ENCODE measurements at places on chromosomes 6 and 20.

GRCh38 chr6:81126150-81126549 lies 626.3 kb downstream of the TENT5A start:
- DNase-seq, result no peak

DNA sequence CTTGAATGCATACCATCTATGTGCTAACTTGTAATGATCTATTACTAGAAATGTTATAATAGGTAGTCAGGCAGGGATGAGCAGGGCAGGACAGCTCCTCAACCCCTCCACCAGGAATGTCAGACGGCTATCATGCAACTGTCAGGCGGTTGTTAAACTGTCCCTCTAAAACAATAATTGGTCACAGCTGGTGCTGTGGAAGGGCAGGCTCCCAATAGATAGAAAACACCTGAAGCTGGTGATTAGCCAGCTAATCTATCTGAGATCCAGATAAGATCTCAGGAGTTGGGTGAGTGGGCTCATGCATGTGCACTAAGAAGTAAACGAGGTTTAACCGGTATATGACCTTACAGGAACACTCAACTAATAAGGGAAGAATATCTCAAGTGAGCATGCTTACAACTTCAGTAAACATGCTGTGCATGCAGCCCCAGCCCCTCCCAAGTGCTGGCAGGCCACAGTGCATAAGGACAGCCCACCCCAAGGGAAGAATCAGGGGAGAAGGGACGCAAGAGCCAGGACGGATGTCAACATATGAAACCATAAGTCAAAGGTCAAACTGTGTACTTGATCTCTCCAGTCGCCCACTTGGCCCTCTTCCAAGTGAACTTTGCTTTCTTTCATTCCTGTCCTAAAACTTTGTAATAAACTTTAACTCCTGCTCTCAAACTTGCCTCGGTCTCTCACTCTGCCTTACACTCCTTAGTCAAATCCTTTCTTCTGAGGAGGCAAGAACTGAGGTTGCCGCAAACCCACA lies 566.2 kb upstream of the NRSN1 start:
- DNase-seq, result no peak

DNA sequence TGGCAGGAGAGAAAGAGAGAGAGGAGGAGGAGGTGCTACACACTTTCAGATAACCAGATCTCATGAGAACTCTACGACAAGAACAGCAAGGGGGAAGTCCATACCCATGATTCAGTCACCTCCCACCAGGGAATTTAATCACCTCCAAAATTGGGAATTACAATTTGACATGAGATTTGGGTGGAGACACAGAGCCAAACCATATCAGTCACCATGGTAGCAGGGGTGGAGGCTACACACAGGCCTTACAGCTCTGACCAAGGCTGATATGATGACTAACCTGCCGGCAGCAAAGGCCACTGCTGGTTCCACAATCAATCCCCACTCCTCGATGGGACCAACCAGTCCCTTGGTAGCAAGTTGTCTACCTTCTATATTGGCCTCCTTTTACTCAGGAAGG lies 13.6 kb upstream of the RBM24 start:
- DNase-seq, result no peak

DNA sequence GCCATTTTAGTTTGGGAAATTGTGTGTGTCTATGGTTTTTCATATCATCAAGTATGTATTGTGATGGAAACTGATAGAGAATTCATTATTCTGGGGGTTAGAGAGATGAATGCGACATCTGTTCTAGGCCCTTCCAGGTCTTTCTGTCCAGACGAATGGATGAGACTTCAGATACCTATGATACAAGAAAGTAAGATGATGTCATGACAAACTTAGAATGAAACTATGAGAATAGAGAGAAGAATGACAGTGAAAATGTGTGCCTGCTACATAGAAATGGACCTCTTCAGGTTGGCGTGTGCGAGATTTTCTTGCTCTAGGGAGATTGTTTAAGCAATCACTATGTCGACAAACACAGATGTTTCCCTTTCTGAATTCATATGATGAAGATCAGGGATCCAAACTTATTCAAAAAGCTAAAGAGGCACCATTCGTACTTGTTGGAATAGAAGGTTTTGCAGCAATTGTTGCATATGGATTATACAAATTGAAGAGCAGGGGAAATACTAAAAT lies 76.1 kb downstream of the SCAND1 start:
- peak; percentile 20 for DNase-seq

GRCh38 chr6:151082079-151082478 lies 157.7 kb upstream of the AKAP12 start:
- peak; percentile 78 for DNase-seq

GRCh38 chr6:31366693-31367470 lies 9.9 kb upstream of the HLA-B start:
- peak; percentile 80 for DNase-seq

DNA sequence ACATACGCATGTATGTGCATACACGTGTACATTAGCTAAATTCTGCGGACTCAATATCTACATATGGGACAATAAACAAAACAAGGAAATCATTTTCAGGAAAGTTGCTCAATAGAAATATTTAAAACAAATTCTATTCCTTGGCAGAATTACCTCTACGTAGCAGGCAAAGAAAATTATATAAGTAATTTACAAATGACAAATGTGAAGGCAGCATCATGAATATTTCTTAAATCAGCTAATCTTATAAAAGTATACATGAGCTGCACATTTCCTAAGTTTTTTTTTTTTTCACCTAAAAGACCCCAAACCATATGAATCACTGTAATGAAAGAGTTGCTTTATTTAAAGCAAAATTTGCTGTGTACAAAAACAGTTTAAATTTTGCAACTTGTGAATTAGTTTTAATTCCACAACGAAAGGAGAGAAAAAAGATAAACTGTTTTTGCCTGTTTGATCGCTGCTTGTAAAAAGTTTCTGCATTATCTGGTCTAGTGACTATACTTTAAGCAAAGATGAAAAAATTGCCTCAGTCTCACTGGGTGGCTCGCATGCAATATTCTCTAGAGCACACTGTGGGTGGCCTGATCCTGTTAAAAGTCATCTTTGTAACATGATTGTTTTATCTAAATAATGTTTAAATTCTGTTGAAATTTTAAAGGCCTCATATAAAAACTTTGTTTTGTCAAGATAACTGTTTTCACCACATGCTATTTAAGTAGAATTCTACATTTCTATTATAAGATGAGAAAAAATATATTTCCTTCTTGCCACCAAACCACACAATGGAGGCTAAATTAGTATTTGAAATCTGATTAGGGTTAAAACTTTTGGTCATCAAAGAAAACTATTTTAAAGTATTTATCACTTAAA lies 57.1 kb downstream of the HUS1B start:
- DNase-seq, result no peak

GRCh38 chr6:132261354-132261753 lies 139.9 kb downstream of the MOXD1 start:
- peak; percentile 81 for DNase-seq

GRCh38 chr20:14451458-14451857 lies 114.0 kb upstream of the FLRT3 start:
- no peak for DNase-seq

GRCh38 chr20:25848222-25848621 lies 151.6 kb upstream of the ZNF337 start:
- DNase-seq, result no peak

DNA sequence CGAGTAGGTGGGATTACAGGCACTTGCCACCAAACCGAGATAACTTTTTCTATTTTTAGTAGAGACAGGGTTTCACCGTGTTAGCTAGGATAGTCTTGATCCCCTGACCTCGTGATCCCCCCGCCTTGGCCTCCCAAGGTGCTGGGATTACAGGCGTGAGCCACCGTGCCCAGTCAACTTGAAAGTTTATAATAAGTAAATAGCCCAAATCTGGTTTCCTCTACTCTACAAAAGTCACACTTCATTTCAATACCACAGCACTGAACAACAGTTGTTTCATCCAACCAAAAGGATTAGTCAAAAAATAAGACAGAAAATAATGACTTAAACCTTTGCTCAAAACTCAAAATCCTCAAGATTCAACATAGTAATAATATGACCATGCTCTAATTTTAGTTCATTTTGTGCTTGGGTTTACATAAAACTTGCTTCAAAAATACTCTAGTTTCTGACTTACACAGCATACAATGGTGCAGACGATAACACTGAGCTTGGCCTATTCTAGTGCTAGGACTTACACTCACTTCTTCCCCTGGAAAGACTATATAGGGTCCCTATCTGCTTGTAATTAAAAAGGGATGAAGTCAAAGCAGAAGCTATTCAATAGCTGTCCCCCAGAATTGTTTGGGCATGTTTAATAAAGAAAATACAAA lies 56.7 kb downstream of the NT5E start:
- DNase-seq, result no peak

- no peak for DNase-seq
These were observed 137.0 kb upstream of the TENT5A start for GRCh38 chr6:81889377-81890053.

DNA sequence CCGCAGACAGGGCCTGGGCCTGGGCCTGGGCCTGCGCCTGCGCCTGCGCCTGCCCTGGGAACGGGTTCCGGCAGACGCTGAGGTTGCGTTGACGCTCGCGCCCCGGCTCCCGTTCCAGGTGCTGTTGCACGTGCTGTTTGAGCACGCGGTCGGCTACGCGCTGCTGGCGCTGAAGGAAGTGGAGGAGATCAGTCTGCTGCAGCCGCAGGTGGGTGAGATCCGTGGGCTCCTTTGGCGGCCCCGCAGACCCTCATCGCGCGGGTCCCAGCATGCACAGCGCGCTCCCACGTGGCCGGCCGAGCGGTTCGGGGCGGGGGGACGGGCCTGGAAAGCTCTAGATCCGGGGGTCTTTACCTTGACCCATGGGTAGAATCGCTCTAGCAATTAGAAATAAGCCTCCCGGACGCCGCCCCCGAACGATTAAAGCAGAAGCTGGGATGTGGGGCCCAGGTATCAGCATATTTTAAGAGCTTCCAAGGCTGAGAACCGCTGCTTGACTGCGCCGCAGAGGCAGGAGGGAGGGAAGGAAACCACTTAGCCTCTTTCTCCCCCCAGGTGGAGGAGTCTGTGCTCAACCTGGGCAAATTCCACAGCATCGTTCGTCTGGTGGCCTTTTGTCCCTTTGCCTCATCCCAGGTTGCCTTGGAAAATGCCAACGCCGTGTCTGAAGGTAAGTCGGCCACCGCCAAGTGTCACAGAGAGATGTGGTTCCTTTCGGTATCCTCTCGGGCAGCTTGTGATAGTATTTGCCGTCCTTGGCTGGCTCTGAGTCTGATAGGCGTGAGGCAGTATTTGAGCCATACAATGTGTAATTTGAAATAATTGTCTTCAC lies 508 bp downstream of the NOP56 start:
- peak; percentile 8 for DNase-seq

GRCh38 chr6:144364208-144364720 lies 79.1 kb downstream of the UTRN start:
- DNase-seq, result no peak

DNA sequence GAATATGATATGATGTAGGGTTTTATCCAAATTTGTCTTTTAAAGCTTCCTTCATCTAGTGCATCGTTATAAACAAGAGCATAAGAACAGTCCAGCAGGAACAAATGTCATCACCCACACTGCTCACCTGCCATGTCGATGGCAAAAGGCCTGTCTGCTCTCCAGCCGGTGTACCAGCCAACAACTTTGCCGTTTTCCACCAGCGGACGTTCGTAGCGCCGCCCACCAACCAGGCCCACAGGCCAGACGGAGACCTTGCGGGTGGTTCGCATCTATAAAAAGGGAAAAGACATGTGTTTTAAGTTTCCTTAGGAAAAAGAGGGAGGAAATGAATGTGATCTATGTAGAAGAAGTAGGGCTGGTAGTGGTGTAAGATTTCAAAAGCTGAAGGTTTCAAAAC lies 62.9 kb downstream of the B3GAT2 start:
- no peak for DNase-seq

DNA sequence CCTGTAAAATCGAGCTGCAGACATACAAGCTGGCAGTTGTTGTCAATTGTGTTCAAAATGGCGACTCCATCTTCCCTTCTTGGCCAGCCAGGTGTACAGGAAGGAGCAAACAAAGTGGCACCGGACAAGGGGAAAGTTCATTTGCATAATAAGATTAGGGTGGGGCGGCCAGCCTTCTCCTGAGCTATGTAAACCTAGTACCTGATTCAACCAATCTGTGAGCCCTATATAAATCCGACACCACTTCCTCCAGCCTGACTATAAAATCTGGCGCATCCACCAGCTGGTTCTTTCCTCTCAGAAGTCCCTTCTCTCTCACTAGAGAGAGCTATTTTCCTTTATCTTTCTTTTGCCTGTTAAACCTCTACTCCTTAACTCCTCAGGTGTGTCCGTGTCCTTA lies 8.1 kb upstream of the HBS1L start:
- no peak for DNase-seq

DNA sequence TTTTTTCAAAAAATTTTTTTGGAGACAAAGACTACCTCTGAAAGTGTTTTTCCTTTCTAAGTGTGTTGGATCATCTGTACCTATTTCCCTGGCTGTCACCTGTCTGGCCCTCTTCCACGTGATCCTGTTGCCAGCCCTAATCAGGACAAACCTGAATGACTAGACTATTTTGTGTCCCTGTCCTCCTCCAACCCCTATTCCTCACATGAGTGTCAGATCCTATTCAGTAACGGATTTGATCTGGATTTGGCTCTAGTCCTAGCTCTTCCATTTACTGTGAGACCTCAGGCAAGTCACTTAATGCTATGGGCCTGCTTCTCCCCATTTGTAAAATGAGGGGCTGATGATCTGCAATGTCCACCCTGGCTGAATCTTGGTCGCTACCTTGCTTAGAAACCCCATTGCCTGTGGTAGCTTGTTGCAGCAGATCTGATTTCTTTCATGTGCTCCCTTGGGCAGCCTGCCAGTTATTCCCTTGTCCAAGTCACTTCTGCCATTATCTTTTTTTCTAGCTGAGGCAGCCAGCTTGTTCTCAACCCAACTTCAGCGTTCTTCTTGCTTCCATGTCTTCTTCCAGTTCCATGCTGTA lies 4.8 kb downstream of the PHF20 start:
- DNase-seq, result peak; percentile 55

DNA sequence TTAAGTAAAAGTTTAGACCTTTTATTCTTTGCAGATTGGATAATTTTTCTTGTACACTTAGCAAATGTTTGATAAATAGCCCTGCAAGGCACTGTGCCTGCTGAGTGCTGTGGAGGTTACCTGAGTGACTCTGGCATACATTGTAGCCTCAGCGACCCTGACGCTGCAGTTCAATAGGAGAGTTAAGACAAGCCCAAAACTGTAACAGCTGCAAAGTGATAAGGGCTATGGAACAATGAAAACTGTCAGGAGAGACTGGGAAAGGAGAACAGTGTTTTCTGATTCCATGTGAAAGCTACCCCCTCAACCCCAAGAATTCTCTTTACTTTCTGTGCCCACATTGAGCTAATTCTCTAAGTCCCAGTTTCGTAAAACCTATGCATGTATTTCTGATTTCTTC lies 22.2 kb downstream of the HIVEP1 start:
- DNase-seq, result no peak

DNA sequence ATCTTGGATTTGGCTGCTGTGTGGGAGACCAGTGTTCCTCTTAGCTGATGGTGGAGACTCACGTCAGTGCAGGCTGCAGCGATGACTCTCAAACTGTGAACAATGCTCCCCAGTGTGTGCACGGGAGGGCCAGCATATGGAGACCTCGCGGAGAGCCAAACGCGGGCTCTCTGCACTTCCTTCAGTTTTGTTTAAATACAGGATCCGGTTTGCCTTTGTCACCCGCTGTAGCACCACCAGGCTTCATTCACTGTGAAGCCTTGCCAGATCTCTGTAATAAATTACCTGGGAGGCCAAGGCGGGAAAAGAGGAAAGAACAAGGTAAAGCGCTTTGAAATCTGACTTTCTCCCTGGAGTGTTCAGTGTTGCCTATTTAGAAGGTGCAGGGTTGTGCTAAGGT lies 30.7 kb upstream of the TMEM14A start:
- peak; percentile 19 for DNase-seq

GRCh38 chr6:131048933-131049515 lies 14.0 kb downstream of the EPB41L2 start:
- no peak for DNase-seq

- no peak for DNase-seq
These were observed 59.5 kb upstream of the ADGRG6 start for GRCh38 chr6:142242269-142242668.

Data from bronchial epithelial cell (primary cell).